ENCODE measurements at places on chromosomes 3 and 15.

GRCh38 chr15:63818191-63818590, 15.6 kb downstream of the HERC1 start:
- DNase-seq, result no peak

DNA sequence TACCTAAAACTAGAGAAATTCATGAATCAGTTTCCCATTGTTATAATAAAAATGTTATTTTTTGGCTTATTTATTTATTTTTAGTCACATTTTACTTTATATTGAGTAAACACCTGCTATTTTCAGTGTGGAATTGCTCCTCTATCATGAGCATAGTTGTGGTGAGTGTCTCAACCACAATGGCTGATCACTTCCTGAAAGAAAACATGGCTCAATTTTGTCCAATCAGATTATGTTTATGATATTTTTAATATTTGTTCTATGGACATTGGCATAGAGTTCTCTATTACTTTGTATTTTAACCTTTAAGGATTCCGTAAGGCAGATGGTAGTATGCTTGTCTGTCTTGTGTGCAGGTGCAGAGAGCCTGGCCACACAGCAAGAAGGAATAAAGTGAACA, 16.2 kb upstream of the GRM7 start:
- no peak for DNase-seq

GRCh38 chr15:92681141-92681631, 25.6 kb upstream of the FAM174B start:
- no peak for DNase-seq

- DNase-seq, result no peak
Observed at GRCh38 chr3:140019946-140020345, 85.0 kb downstream of the CLSTN2 start.

DNA sequence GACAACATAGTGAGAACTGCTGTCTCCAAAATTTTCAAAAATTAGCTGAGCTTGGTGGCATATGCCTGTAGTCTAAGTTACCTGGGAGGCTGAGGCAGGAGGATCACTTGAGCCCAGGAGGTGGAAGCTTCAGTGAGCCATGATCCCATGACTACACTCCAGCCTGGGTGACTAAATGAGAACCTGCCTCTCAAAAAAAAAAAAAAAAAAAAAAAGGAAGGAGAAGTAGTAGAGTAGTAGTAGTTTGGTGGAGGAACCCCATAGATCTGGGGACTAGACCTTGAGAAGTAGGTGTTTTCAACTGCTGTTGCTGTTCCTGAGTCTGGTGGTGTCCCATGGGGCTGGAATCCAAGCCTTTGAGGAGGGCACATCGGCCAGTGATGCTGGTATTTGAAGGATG, 38.4 kb upstream of the UBE2E2 start:
- no peak for DNase-seq

DNA sequence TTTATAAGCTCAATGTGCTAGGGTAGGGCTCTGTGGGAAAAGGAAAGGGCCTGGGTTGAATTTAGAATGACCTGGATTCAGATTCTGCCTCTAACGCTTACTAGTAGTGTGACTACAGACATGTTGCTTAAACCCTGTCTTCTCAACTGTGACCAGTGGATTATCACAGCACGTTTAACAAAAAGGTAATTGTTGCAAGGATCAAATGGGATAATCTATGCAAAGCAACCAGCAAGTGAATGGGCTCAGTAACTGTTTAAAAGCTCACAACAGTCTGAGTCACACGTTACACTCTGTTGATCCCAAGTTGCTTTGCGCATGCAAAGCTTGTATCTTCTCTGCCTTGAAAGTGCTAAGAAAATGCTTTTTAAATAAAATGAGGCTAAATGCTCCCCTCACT, 236.5 kb downstream of the IL20RB start:
- DNase-seq, result no peak

DNA sequence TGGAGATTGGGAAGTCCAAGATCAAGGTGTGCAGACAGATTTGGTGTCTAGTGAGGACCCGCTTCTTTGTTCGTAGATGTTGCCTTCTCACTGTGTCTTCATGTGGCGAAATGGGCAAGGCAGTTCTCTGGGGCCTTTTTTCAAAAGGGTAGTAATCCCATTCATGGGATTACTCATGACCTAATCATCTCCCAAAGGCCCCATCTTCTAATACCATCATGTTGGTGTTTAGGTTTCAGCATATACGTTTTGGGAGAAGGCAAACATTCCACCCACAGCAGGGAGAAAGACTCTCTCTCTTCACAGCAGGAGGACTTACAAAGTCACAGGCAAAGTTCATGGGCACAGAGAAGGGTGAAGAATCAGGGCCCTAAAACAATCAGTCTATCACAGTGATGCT, 252.1 kb downstream of the RPLP1 start:
- no peak for DNase-seq

DNA sequence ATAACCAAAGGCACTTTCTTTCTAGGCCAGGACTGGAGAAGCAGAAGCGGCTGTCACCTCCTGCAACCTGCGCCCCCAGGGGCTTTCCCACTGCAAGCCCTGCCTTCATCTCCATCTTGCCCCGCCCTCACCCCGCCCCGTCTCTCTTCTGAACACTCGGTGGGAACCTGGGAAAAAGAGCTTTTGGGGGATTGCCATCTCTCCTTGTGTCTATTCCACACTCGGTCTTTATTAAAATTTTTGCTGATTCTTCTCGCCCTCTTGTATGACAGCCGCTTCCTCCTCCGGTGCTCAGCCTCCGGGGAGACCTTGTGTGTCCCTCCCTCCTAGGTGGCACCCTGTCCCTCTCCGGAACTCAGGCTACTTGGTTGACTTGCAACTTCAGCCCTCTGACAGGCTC, 41.9 kb upstream of the SPESP1 start:
- DNase-seq, result no peak

DNA sequence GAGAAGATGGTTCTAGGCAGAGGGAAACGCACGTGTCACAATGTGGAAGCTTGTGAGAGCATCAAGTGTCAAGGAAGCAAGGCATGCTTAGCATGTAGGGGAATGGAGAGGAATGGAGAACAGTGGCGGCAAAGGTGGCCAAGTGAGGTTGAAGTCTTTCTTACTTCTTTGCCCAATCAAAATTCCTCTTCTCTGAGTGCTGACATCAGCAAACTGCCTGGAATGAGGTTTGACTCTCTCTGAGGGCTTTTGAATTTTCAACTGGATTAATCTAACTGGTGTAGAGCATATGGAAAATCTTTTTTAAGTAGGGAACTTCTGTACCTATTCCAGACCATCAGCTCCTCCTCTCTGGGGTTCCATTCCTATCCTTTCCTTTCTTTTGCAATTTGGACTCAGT, 61.9 kb upstream of the BNC1 start:
- no peak for DNase-seq

DNA sequence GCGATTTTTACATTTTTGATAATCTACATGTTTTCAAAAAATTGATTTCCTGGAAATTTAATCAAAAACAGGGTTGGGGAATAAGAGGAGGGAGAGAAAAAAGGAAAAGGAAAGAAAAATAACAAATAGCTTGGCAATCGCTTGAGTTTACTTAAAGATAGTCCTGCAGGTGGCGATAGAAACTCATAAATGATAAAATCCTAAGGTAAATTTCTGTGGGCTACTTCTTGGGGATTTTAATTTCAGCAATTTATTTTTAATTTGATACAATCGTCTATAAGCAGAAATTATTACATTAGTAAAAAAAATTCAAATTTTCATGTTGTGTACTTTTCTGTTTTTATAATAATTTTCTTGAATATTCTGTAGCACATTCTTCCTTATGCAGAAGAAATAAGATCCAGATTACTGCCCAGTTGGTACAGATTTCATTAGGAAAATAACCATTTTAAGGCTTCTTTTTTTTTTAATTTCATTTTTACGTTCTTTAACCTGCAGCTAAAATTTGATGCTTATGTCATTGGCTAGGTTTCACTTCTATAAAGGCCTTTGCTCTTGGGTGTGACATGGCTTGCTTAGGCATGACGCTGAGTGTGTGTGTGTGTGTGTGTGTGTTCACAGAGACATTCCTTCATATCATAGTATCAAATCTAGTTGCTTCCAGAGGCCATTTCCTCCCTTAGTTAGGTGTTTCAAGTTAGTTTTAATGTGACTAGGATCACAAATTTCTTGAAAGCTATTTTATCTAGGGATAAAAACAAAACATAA, 181.8 kb downstream of the MCTP2 start:
- no peak for DNase-seq

- no peak for DNase-seq
Observed at GRCh38 chr15:57582090-57582489, 9.6 kb upstream of the MYZAP start.

GRCh38 chr3:57397175-57398026, 104.9 kb upstream of the ASB14 start:
- peak; percentile 11 for DNase-seq

- no peak for DNase-seq
Observed at GRCh38 chr15:49421991-49422390, 1.1 kb upstream of the FGF7 start.

GRCh38 chr15:69132977-69133861, 27.2 kb upstream of the GLCE start:
- DNase-seq, result no peak

DNA sequence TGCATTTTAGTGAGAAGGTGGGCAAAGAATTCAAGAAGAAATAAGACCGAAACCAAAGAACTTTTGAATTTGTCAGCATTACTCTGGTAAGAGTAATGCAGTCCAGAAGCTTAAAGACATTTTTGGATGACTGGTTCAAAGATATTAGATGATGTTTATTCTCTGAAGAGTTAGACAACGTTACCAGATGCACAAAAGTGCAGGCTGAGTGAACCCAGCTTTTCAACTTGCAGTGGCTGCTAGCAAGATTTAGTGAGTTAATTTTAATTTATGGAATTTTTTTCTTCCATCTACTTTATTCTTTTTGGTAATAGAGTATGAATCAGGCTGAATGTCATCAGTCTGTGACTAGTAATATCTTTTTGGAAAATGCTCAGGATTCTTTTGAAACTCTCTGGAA, 267.3 kb upstream of the AZI2 start:
- DNase-seq, result no peak

DNA sequence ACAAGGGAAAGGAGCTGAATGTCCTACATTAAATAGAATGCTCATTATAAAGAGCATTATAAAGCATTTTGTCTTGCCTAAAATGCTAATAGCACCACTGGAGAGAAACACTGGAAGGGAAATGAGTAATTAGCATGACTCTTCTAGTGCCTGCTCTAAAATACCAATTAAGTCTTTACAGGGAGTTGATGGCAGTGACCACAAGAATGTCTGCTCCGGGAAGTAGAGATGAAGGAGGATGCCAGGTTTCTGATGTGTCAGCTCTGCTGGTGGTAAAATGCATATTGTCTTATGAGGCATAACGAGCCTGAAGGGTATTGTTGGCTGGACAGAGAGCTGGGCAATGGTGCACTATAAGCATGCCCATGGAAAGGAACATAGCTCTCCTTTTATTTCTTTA, 49.5 kb downstream of the MYLK start:
- DNase-seq, result no peak

- DNase-seq, result no peak
Observed at GRCh38 chr15:96125721-96126415, 204.6 kb upstream of the NR2F2 start.

DNA sequence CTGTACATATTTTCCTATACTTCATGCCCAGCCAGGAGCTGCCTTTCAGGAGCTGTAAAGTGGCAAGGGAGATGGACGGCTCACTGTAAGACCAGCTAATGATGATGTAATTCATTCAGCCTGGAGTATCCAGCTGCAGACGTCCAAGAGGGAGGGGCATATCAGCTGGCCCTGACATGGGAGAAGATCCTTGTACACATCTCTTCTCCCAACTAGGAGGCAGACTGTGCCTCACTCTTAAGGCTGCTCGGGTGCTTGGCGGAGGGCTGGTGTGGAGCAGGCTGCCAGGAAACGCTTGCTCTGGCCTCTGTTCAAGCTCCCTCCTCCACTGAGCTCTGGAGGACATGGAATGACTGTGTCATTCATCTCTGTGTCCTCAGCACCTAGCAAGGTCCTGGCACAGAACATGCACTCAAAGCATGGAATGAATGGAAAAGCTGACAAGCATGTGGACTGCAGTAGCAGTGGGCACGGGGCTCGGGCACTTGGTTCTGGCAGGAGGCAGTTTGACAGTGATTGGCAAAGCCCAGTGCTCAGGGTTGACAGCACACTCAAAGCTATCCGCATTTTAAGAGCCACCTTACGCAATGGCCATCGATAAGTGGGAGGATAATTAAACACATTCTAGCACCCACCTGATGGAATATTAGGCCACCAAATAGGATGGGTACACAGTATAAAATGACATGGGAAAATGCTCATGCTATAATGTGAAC, 72.4 kb downstream of the TBC1D2B start:
- DNase-seq, result no peak

- no peak for DNase-seq
Observed at GRCh38 chr3:76753599-76753998, 286.3 kb upstream of the ROBO2 start.

GRCh38 chr15:31257286-31257685, 69.3 kb upstream of the KLF13 start:
- DNase-seq, result no peak

DNA sequence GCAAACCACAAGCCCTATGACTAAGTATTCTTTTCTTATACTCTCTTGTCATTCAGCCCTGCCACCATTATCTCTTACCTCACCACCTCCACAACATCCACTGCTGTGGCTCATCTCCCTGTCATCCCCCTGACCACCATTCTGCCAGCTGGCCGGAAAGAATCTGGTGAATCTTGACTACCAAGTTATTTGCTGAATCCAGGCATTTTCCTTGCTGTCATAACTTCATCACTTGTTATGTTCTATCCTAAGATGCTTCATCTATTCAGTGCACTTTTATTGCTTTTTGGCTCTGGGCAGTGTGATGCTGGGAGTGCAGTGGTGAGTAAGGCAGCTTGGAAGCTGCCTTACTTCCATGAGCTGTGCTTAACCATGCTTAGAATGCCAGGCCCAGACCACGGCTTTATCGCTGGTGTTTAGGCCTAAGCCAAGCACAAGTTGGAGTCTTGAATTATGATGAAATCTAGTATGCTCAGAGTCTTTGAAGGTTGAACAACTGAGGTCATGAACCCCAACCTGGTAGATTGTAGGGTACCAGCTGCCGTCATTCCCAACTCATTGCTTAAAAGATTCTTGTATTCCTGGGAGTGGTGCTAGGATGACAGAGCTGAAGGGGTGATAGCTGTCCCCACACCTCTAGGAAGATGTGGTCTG, 27.0 kb upstream of the APH1B start:
- DNase-seq, result no peak

DNA sequence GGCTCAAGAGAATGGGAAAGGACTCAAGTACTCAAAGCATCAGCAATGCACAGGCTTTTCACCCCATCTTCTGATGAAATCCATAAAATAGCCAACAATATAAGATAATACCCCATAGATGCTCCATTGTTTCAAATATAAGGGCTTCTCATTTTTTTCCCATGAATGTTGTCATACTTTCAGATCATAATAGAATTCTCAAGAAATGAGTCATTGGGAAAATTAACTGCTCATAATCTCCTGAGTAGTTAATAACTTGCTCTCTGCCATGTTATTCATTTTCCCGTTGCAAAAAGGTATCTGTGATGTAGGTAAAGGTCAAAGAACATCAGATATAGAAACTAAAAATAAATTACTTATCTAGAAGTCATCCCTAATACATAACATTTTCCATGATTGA, 121.9 kb downstream of the NSUN3 start:
- DNase-seq, result no peak

GRCh38 chr3:177106184-177106583, 91.1 kb downstream of the TBL1XR1 start:
- no peak for DNase-seq

GRCh38 chr15:45866616-45867015, 231.8 kb downstream of the SQOR start:
- DNase-seq, result no peak

All from stimulated activated CD8-positive, alpha-beta memory T cell treated with anti-CD3 and anti-CD28 coated beads, Interleukin-15, amount 100 ng/mL, for 4 hours (primary cell).